ENCODE measurements at places on chromosomes 1 and 21.

GRCh38 chr1:214198571-214198970, 82.4 kb upstream of the SMYD2 start:
- no peak for DNase-seq

- DNase-seq = no peak
These were observed 88.6 kb downstream of the NEK7 start for GRCh38 chr1:198245379-198245778.

DNA sequence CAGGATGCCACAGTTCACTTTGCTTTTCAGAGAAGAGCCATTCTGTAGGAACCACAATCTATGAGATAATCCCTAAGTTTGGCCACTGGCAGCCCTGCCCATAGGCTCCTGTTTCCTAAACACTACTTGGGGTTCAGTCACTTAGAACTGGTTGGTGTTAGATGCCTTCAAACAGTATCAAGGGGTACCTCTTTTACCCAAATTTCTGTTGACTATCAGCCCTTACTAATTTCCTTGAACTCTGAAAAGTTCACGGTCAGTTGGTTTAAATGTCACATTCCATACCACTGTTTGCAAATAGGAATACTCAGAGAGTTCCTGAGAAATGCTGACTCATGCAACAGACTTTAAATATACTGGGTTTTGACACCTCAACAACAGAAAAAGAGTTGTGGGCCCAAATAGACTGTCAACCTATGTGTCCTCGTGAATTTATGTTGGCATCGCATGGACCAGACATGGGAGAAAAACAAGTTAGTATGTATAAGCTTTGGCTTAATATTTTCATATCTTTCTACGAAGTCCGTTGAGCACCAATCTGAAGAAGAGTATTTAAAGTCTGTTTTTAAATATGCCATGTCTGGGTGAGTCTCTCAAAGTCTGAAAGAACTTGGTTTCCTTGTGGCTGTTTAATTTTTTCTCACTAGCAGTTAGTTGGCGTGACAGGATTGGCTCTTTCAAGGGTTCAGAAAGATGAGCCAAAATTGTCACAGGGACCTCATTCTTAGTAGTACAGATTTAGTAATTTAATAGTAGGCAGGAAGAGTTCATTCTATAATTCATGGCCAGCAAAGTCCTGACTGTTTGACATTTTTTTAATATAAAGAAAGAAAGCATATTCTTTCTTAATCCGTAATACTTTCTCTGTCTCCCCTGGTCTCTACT, 56.5 kb upstream of the ZNF326 start:
- DNase-seq = no peak

DNA sequence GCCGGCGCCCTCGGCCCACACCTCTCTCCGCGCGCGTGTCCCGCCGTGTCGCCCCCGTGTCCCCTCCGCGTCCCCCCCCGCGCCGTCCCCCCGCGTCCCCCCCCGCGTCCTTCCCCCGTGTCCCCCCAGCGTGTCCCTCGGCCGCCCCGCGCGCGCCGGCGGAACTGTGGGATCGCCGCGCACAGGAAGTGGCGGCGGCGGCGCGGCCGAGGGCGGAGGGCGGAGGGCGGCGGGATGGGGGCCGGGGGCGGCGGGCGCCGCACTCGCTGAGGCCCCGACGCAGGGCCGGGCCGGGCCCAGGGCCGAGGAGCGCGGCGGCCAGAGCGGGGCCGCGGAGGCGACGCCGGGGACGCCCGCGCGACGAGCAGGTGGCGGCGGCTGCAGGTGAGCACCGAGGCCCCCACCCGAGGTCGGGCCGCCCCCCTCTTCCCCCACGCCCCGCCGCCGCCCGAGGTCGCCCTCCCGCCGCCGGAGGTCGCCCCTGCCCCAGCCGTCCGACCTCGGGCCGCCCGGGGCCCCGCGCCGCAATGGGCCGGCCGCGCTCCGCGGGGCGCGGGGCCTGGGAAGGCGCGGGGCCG, at the start of gene AGPAT3:
AGPAT3 (plus strand) TSS at position 262 of the 578 bp plus-strand sequence. CDS start 94,459 bp downstream, outside the sequence.
- DNase-seq = no peak

- DNase-seq = no peak
These were observed 22.8 kb downstream of the C2CD2 start for GRCh38 chr21:41931041-41931451.

- DNase-seq = peak; percentile 38
These were observed 30.0 kb downstream of the LRRC3 start for GRCh38 chr21:44485254-44485793.

DNA sequence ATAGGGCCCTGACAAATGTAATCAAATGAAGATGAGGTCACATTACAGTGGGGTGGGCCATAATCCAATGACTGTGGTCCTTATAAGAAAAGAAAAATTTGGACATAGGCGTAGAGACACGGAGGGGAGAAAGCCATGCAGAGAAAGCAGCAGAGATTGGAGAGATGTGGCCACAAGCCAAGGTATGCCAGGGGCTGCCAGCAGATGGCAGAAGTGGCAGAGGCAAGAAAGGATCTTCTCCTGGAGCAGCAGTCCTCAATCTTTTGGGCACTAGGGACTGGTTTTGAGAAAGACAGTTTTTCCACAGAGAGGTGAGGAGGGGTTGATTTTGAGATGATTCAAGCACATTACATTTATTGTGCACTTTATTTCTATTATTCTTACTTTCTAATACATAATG, 355.1 kb downstream of the NPHP4 start:
- no peak for DNase-seq

DNA sequence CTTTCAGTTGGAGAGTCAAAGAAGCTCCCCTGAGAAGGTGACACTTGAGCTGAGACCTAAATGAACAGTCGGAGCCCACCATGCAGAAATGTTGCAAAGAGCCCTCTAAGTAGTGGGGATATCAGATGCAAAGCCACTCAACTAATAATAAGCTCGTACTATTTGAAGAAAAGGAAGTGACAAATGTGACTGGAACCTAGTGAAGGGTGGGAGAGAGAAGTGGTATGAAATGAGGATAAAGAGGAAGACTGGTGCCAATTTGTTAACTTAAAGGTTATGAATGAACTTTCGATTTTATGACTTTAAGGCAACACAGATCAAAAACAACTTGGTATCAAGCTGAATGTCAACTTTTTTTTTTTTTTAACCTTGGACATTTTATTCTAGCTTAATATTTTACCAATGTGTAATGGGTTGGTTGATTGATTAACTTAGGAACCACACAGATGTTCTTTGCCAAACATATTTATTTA, 14.7 kb downstream of the LYPLAL1 start:
- no peak for DNase-seq

DNA sequence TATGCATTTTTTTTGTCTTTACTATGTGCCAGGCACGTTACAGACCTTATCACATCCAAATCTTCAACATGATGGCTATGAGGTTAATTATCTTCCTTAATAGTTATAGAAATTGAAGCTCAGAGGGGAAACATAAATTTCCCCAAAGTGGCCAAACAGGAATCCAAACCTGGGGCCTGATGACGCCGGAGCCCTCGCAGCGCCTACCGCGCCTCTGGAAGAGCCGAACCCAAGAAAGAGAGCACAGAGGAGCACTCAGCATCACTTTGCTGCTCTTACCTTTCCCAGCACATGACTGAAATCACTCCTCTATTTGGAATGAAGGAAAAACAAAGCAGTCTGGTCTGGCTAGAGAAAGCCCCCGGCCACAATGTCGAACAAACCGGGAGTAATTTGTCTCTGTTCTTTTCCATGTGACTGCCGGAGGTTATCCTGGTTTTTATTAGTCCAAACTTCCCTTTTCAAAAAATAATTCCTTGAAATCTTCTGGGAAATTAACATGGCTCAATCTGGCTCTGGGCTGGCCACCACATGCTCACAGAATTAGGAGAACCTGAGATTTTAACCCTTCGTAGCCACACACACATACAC, 195.5 kb downstream of the ADSS2 start:
- no peak for DNase-seq

- DNase-seq = no peak
These were observed 120.0 kb downstream of the TGFBR3 start for GRCh38 chr1:91765880-91766443.

GRCh38 chr1:46401154-46401913, 7.2 kb downstream of the FAAH start:
- DNase-seq = no peak

DNA sequence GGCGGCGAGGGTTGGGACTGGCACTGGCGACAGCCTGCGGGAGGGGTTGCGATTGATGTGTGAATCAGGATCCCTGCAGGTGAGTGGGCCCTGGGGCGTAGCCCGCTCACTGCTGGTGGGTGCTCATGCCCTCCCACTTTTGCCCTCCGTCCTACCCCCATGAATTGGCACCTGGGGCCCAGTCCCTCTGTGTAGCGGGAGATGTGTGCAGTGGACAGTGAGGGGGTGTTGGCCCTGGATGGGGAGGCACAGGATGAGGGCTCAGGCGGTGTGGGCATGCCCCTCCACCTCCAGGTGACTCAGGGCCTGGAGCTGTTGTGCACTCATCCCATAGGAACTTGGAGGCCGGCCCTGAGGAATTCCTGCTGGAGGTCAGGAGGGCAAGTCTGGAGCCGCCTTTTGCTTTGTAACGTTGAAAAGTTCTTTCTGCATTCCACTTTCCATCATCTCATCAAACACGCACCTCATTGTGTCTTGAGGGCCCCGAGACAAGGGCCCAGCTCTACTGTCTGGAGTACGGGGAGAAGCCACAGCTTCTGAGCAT, 3.0 kb downstream of the PEAR1 start:
- no peak for DNase-seq

- DNase-seq = no peak
These were observed 17.3 kb upstream of the TIPRL start for GRCh38 chr1:168161459-168161858.

DNA sequence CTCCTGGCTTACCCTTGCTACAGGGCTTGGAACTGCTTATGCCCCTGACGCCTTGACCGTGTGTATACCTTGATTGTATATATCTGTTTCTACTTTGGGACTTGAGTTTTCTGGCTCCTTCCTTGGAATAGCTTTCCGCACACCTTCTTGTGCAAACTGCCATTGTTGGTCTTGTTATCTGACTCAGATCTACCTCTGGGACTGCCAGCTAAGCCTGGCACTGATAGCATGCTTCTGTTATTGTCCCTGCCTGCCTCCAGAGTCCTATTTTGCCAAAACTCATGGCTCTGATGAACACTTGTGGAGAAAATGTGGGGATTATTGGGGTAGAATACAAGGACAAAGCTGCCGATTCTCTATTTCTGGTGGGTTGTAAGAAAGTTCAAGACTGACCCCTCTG, 15.4 kb downstream of the FMOD start:
- no peak for DNase-seq

DNA sequence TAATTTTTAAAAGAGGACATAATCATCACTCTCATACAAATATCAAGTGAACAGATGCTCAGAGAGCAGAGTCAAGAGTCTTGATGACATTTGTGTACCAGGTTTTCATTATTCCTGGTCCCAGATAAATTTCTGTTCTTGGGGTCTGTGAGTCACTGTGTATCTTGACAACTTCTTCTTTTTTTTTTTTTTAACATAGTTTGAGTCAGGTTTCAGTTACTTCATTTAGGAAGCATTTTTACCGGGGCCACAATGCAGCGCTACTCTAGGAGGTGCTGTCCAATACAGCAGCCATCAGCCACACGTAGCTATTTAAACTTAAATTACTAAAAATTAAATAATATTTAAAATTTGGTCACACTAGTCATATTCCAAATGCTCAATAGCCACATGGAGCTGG, 188.1 kb upstream of the SAMSN1 start:
- no peak for DNase-seq

Measured in effector CD8-positive, alpha-beta T cell (primary cell).